Stimulated activated CD8-positive, alpha-beta memory T cell treated with anti-CD3 and anti-CD28 coated beads, Interleukin-12 subunit alpha, Interleukin-12 subunit beta, amount 100 ng/mL, for 1 hour (primary cell): ENCODE measurements at places on chromosomes 3 and 15.

DNA sequence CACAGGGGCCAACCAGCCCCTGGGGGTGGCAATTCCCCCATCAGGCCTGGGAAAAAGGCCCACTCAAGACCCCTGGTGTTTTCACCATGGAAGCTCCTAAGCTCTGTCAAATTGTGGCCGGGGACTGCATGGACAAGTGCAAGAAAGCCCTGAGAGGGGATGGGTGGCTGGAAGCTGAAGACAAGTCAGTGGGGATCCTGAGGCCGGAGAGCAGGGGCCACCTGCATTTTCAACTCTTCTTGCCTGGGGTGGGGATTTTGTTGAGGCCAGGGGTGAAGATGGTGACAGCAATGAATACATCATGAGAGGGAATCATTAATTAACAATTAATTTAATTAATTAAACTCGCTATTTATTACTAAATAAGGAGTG lies 33.9 kb downstream of the FEM1B start:
- no peak for DNase-seq

DNA sequence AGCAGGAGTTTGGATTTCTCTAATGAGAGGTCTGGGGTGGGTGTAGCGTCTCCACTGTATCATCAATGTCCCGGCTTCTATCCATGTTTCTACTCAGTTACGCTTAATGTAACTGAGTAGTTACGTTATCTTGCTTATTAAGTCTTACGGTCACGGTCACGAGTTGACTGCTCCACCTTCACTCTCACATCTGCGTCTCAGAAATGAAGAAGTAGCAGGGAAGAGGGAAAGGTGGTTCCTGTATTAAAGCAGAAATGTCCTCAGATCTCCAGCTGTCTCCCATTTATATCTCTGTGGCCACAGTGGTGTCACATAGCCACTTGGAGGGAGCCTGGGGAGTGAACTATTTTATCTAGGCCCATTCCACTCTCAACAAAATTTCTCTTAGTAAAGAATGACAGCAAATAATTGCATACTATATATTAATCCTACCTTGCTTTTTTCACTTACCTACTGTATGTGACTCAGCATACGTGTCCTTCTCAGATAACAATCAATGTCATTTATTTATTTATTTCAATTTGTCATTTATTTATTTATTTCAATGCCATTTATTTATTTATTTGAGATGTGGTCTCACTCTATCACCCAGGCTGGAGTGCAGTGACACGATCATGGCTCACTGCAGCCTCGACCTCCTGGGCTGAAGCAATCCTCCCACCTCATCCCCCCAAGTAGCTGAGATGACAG lies 39.7 kb upstream of the RNU6-1 start:
- no peak for DNase-seq

GRCh38 chr3:129051871-129052340 lies 8.7 kb upstream of the GP9 start:
- DNase-seq, result no peak

- DNase-seq, result no peak
Measured at GRCh38 chr3:105862217-105862616, 6.6 kb downstream of the CBLB start.

- no peak for DNase-seq
Measured at GRCh38 chr3:32816439-32817256, 1.1 kb upstream of the TRIM71 start.

DNA sequence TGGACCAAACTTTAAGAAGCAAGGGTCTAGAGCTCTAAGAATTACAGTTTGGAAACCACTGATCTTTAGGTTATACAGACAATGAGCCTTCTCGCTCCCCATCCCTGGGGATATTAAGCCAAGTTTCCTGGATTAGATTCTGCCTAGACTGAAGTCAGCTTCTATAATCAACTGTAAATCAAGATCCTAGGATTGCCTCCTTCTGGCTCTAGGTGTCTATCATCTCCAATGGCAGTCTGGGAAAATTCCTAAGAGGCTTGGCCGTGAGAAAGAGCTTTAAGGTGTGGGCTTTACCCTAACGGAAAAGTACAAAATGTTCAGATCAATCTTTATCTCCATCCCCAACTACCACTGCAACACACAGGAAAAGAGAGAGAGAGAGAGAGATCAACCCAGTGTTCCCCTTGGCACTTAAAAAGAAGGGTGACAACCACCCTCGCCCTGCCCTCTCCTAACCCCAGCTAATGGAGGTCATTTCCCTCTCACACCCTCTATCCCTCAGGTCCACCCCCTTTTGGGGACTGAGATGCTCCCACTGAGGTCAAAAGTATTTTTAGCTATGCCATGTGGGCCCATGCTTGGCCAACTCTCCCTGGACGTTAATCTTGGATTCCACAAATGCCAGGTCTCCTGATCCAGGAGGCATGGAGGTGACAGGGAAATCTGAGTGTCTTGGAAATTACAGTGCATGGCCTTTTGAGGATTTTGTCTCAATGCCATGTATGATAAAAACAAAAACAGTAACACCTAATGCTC lies 202.8 kb upstream of the BCL6 start:
- DNase-seq, result no peak

DNA sequence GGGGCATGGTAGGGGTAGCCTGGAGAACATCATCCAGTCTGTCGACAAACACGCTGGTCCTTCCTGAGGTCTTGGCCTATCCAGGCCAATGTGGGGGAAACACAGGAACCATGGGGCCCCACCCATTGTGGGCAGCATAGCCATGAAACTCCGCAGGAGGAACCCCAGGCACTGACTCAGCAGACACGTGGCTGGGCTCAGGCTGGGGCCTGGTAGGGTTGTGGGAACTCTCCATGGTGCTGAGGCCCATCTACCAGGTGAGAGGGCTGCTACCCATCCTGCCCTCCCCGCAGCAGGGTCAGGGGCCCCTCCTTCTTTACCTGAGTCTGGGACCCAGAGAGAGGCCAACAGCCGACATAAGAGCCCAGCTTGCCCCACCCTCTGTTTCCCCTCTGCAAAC lies 22.6 kb upstream of the CACNA2D2 start:
- no peak for DNase-seq

GRCh38 chr15:60525341-60526039 lies 46.5 kb upstream of the ICE2 start:
- no peak for DNase-seq

- no peak for DNase-seq
Measured at GRCh38 chr3:112126511-112126911, 6.5 kb downstream of the GCSAM start.

DNA sequence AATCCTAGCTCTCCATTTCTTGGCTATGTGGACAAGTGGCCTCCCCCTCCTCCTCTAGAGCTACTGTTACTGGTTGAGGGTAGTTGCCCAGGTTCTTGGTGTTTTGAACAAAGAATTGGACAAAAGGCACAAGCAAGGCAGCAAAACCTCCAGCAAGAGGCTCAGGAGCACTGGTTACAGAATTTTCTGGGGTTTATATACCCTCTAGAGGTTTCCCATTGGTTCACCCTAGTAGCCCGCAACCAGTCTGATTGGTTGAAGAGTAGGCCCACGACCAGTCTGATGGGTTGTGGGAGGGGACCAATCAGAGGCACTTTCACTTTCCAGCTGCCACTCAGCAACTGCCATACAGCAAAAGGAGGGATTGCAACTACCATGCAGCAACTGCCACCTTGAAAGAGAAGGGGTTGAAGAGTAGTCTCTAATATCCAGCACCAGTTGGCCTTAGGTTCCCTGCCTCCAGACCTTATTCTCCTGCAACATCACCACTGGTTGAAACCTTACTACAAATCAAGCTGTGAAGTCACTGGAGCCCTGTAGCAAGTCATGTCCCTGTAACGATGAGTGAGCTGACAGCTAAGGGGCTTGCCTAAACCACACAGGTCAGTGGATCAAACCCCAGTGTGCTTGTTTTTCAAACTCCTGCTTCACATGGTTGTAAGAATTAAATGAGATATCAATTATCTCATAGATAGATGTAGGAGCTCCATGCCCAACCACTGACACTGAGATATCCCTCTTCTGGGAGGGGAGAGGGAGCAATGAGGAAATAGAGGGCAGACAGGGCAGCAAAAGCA lies 2.9 kb upstream of the C15orf39 start:
- DNase-seq, result no peak

DNA sequence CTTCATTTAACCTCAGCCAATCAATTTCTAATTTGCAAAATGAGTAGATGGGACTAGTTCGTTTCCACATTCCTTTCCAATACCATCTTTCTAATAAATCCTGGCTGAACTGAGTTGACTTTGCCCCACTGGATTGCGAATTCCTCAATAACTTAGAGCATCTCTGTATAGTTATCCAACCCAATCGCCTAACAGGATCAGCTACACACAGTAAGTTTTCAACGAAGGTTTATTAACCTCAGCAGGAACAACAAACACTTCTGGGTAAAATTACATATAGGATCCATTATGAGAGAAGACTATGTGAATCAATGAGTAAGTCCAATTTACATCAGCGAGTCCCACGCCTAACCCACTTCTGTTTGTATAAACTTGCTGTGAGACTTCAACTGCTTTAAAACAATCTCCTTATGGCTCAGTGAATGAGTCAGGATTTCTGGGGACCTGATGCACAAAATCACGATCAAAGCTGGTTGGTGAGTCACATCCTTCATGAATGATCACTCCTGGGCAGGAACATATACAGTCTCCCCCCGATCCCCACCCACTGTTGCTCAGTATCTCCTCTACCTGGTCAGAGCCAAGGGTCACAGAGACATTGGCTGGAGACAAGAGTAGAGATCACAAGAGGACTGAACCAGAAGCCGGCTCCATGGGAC lies 142.8 kb downstream of the EDEM1 start:
- no peak for DNase-seq

DNA sequence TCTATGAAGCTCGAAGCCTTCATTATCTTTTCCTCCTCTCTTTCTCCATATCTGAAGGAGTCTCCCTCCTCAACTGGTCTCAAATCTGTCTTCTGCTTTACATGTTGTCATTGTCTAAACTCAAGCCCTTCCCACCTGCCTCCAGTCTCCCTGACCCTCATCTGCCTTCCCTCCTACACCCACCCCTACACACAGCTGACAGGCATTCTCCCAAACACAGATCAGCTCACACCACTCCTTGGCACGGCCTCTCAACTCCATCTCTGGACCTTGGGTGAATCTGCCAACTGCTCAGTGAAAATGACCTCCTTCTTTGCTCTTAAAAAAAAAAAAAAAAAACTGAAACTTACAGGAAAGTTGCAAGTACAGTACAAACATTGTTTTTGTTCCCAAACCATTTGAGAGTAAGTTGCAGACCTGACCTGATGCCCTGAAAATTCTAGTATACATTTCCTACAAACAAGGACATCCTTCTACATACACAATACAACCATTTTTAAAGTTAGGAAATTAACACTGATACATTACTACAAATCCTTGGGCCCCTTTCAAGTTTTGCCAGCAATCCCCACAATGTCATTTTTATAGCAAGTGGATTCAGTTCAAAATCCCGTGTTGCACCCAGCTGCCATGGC lies 49.4 kb upstream of the UBE2E1 start:
- no peak for DNase-seq

DNA sequence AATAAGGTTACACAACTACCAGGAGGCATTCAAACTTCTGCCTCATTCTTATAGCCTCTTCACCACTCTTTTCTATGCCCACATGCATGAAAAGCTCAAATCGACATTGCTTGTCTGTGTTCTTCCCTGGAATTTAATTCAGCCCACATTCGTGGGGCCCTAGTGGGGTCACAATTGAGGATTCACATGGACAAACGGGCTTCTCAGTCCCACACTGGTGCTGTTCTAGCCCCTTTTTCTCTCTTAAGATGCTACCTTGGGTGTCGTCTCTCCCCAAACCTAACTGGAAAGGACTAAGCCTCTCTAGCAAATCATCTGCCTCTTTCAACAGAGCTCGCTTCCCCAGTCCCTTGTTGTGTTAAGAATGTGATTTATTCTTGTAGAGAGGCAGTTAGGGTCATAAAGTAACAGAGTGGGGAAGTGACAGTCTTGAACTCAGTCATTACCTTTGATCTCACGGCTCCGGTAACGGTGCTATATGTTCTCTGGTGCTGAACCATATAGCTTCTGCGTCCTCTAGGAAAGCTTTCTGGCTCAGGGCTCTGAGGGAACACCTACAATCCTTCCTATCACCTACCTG lies 4.9 kb downstream of the LPP start:
- no peak for DNase-seq

GRCh38 chr15:95365511-95366107 lies 964.9 kb upstream of the NR2F2 start:
- DNase-seq, result no peak

GRCh38 chr15:85691350-85692240 lies 103.1 kb downstream of the KLHL25 start:
- DNase-seq, result no peak

- DNase-seq, result no peak
Measured at GRCh38 chr3:110667216-110667615, 404.4 kb upstream of the NECTIN3 start.

DNA sequence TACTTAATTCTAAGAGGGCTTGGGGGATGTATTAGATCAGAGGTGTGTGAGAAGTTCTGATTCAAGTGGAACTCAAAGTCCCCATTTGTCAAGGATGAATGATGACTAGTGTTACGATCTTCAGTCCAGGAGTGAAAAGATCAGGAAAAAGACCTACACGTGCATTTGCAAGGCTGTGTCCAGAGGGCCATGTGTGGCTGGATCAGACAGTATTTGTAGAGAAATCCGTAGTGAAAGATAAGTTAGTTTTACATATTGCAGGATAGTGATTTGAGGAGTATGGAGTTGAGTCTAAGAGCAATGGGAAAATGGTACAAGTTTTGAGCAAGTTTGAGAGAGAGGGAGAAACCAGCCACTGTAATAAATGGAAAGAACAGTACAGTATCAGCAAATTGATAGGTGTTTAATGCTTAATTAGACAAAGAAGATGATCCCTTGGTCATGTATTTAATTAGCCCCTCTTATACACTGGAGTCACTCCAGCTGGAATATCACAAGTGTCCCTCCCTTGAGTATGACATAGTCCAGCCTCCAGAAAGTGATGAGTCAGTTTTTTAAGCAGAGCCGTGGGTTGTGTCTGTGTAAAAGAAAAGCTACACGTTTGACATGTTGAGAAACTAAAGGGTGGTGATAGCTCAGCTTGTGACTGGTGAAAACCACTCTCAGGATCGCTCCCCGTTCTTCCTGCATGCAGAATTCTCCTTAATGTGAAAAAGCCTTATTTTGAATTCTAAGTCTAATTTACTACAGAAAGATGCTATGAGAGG lies 348.8 kb downstream of the ROBO1 start:
- no peak for DNase-seq

DNA sequence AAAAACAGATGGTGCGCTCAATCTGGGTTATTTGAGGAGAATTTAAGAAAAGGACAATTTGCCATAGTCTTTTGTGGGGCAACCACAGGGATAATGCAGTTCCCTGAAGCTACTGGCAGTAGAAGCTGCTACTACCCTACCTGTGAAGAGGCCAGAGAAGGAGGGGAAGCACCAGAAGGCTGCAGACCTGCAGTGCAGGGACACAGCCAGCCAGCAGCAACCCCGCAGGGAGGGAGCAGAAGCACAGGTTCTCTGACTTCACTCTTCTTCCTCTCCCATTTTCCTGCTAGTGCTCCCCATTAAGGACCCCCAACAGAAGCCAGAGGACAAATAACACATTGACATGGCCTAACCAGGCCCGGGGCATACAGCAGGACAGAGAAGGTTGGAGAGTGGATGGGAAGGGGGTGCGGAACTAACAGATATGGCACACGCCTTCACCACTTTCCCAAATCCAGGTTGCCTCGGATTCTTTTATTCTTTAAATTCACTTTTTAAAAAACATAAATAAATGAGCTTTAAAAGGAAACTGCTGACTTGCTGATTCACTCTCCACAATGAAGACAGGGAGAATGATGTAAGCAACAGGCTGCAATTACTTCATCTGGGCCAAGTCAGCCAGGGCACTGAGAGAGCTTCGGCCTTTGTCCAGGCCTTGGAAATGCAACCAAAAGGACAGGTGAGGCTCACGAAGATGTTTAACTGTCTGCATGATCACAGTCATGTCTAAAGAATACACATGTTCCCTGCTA lies 30.1 kb downstream of the POPDC2 start:
- no peak for DNase-seq

- no peak for DNase-seq
Measured at GRCh38 chr3:144051211-144051610, 79.6 kb downstream of the DIPK2A start.
